GM23338 (cell line): ENCODE measurements at places on chromosomes 2 and 18. TPM values are rescaled to one million over a fixed set of nuclear protein-coding genes. Genes with fewer than 3 reads are reported as not detected.

The GTF2A1L gene
- total RNA-seq: 0.94 and 2.8 TPM in 2 replicates

The ROCK2 gene
- 27.0 and 28.0 TPM in 2 replicates for total RNA-seq

The FNDC4 gene
- total RNA-seq: 13.3 and 13.7 TPM in 2 replicates

The AFF3 gene
- total RNA-seq: 1.4 and 5.9 TPM in 2 replicates

The CFAP210 gene
- 0.08 TPM in 1 of 2 replicates, not detected in the other for total RNA-seq

The CTAGE1 gene
- 0.03 TPM in 1 of 2 replicates, not detected in the other for total RNA-seq

The HS1BP3 gene
- total RNA-seq: 15.0 and 16.8 TPM in 2 replicates

The CD28 gene
- not detected in 2 replicates for total RNA-seq

The SERPINB10 gene
- not detected in 2 replicates for total RNA-seq

The DAW1 gene
- 0.47 and 2.0 TPM in 2 replicates for total RNA-seq

The RRM2 gene
- 118 and 119 TPM in 2 replicates for total RNA-seq

The SPC25 gene
- total RNA-seq: 23.4 and 24.7 TPM in 2 replicates

The LCT gene
- total RNA-seq: not detected in 2 replicates

The UGT1A6 gene
- total RNA-seq: not detected in 2 replicates

The FEV gene
- not detected in 2 replicates for total RNA-seq

The ERBB4 gene
- total RNA-seq: 0.73 and 1.4 TPM in 2 replicates

The SPHKAP gene
- total RNA-seq: 0.04 and 0.10 TPM in 2 replicates

The TNS1 gene
- total RNA-seq: 5.7 and 7.4 TPM in 2 replicates

The UGT1A3 gene
- total RNA-seq: not detected in 2 replicates

The CCDC178 gene
- total RNA-seq: 0.17 TPM in 1 of 2 replicates, not detected in the other

The TMX3 gene
- total RNA-seq: 40.1 and 51.5 TPM in 2 replicates

The GCC2 gene
- total RNA-seq: 36.2 and 43.4 TPM in 2 replicates

The FOXD4L1 gene
- not detected in 2 replicates for total RNA-seq

The IL36G gene
- 0.70 TPM in 1 of 2 replicates, not detected in the other for total RNA-seq

The OBSL1 gene
- 164 and 207 TPM in 2 replicates for total RNA-seq

The TFCP2L1 gene
- 4.5 and 6.4 TPM in 2 replicates for total RNA-seq

The FEZ2 gene
- total RNA-seq: 25.9 and 28.0 TPM in 2 replicates

The METTL8 gene
- 54.4 and 60.9 TPM in 2 replicates for total RNA-seq

The DSC3 gene
- total RNA-seq: 2.1 and 3.7 TPM in 2 replicates

The SS18 gene
- total RNA-seq: 139 and 148 TPM in 2 replicates

The VPS54 gene
- total RNA-seq: 17.0 and 20.7 TPM in 2 replicates

The IL1RN gene
- total RNA-seq: not detected in 2 replicates

The TMEM185B gene
- 15.2 and 24.4 TPM in 2 replicates for total RNA-seq
